Caudate nucleus (tissue), 63 donors: ENCODE measurements at places on chromosomes 1 and 21.

GRCh38 chr1:58780411-58780810 is 3.4 kb downstream of the JUN start:
- no peak for DNase-seq

GRCh38 chr21:45329261-45330074 is 41.8 kb upstream of the POFUT2 start:
- DNase-seq, result no peak

- DNase-seq, result no peak
Observed at GRCh38 chr1:16083486-16083885, 10.0 kb upstream of the FAM131C start.

- no peak for DNase-seq
Observed at GRCh38 chr21:38929142-38929541, 123.4 kb downstream of the ETS2 start.

GRCh38 chr1:184801503-184801902 is 46.8 kb upstream of the EDEM3 start:
- no peak for DNase-seq

GRCh38 chr1:47711848-47712492 is 274.1 kb downstream of the FOXD2 start:
- DNase-seq, result no peak

DNA sequence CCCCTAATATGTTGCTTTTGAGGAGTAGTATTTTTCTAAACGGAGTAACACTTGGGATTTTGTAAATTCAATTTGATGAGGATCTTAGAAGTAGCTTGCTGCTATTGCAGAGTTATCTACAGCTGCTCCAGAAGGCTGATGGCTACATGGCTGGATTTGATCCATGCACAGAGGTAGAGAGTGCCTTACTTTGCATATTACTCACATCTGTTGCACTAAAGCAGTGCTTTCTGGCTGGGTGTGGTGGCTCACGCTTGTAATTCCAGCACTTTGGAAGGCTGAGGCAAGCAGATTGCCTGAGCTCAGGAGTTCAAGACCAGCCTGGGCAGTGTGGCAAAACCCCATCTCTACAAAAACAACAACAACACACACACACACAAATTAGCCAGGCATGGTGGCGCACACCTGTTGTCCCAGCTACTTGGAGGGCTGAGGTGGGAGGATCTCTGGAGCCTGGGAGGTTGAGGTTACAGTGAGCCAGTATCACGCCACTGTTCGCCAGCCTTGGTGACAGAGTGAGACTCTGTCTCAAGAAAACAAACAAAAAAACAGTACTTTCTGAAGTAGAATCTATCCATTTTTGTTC is 24.6 kb downstream of the RALGPS2 start:
- no peak for DNase-seq

DNA sequence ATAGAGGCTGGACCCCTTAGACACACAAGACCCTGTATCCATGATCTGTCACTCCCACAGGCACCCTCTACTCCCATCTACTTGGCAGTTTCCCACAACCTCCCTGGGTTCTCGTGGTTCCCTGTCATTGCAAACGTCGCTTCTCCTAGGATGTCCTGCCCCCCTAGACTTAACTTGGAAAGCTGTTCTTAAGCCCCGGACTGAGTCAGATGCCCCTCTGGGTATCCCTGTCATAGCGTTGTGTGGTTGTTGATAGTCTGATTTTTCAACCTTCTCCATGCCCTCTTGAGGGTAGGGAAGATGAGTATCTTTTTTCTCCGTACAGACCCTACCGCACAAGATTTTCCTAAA is 11.8 kb downstream of the RCC1 start:
- no peak for DNase-seq

DNA sequence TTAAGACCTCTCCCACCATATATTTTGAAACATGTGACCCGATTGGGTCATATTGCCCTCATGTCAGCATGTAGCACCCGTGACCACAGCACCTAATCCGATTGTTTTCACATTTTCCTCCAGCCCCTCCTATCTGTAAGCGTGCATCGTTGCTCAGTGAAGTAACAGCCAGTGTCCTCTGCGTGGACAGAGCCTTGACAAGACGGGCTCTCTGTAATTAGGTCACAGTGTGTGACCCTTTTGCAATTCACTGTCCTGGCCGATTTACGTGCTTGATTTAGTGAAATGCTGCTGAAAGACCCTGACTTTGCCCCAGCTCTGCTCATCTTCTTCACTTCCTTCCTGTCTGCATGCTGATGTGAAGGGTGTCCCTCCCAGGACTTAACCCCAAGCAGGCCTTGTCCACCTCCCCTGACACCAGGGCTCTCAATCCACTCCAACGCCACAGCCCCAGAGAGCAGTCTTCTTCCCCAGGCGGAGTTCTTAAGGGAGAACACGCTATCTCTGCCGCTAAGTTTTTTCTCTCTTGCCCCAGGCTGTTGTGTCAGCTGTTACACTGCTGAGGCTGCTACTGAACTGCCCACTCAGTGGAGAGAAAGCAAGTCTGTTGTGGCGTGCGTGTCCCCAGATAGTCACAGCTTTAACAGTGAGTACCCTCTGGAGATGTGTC is 19.4 kb downstream of the URB2 start:
- DNase-seq, result no peak
